Activated T-cell treated with anti-CD3 and anti-CD28 coated beads, Interleukin-2, amount 50 U/mL, for 72 hours (primary cell): ENCODE measurements at places on chromosomes 13 and 19. TPM values are rescaled to one million over a fixed set of nuclear protein-coding genes. Genes with fewer than 3 reads are reported as not detected.
A peak's percentile ranks its signal among the peaks of the same experiment; 100 is the strongest.

DNA sequence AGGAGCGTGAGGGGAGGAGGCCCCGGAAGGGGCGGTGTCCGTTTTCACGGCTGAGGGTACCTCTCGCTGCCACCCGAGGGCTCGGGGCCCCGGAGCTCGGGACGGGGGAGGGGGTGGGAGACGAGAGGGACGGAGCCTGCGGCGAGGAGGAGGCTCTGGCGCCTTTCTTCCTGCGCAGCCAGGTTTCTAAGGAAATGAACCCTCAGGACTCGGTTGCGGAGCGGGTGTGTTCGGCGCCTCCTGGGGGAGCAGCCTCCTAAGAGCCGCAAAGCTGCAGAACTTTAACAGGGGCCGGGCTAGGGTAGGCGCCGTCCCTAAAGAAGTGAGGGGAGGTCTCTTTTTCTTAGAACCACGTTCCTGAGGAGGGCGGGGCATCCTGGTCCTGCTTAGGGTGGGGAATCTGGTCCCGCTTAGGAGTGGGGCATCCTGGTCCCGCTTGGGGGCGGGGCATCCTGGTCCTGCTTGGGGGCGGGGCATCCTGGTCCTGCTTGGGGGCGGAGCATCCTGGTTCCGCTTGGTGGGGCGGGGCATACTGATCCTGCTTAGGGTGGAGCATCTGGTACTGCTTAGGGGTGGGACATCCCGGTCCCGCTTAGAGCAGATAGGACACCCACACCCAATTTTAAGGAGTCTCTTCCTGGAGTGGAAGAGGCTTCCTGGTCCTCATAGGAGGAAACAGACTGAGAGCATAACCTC is 6.2 kb downstream of the SYT5 start:
- peak; percentile 71 for DNase-seq
- H3K27ac ChIP-seq: no peak overlapping the region
- peaks cover 17% of the 10 kb centered on the region for H3K4me1 ChIP-seq
- no peaks in the 10 kb centered on the region for H3K36me3 ChIP-seq
- peak overlapping the region; percentile 76 for H3K4me3 ChIP-seq

Gene MIA
- total RNA-seq: 0.97 TPM

DNA sequence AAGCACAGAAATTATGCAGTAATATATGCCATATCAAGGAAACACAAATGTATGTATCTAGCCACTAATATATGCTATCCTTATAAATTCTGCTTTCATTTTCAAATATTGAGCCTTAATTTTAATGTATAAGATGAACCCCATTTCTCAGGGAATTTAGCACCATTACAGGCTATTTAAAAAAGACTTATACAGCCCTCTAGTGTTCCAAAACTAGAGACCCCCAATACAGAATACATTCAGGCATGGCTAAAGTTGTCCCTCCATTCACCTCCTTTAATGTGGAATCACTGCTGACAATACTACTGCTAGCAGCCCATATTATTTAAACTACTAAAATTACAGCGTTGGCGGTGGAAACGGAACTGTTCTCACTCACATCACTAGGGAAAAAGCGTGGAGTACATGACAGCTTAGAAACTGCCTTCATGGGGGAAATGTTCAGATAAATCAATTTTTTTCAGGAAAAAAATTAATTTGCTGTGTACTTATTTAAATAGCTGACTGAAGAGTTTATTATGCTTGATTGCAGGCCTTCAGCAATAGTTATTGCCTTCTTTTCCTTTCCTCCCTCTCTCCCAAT is 541.0 kb downstream of the PCDH9 start:
- no peak overlapping the region for H3K4me3 ChIP-seq
- no peak overlapping the region for H3K27ac ChIP-seq
- DNase-seq: no peak

GRCh38 chr13:29758531-29759114 is 91.8 kb downstream of the UBL3 start:
- H3K27me3 ChIP-seq: no peaks in the 10 kb centered on the region
- peaks cover 18% of the 10 kb centered on the region for H3K4me1 ChIP-seq
- peak; percentile 74 for DNase-seq

GRCh38 chr19:11024259-11024658 is 63.4 kb downstream of the SMARCA4 start:
- H3K4me3 ChIP-seq: no peak overlapping the region
- no peaks in the 10 kb centered on the region for H3K27me3 ChIP-seq
- no peak overlapping the region for H3K27ac ChIP-seq
- H3K36me3 ChIP-seq: no peaks in the 10 kb centered on the region
- DNase-seq: no peak

DNA sequence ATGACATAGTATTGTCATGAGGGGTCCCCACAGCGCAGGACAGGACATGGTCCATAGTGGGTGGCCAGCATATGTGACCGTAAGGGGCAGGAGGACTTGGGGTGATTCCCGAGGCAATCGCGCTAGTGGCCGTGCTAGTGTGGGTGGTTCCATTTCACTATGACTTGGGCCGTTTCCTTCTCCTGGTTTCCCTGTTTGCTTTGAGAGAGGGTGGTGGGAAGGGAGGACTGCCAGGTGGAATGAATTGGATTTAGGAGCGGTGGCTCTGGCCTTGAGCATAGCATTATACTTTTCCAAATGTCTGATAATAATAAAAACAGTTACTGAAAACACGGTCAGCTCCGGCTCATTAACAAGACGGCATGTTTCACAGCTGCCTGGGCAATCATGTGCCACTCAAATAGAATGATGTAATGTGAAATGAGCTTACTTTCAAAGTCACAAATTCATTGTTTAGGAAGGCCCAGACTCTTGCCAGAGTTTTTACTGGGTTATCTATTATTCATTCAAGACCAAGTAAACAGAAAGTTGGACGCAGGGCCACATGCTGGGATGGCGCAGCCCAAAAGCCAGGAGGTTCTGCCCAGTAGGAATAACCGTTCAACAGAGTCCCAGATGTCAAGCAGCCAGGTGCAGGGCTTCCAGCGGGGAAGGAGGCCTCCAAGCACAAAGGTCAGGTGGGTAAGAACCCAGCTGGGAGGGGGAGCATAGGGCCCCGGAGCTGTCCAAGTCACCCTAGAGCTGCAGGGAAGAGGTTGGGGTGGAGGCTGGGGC is 19.6 kb upstream of the SLC15A1 start:
- H3K27ac ChIP-seq: no peak overlapping the region
- H3K4me3 ChIP-seq: no peak overlapping the region
- no peak for DNase-seq
- H3K36me3 ChIP-seq: peaks cover 10% of the 10 kb centered on the region
- H3K4me1 ChIP-seq: no peaks in the 10 kb centered on the region

- DNase-seq: no peak
- H3K36me3 ChIP-seq: peaks cover 4% of the 10 kb centered on the region
- H3K27ac ChIP-seq: peak overlapping the region; percentile 82
These were observed 12.1 kb upstream of the FKRP start for GRCh38 chr19:46733690-46734292.

DNA sequence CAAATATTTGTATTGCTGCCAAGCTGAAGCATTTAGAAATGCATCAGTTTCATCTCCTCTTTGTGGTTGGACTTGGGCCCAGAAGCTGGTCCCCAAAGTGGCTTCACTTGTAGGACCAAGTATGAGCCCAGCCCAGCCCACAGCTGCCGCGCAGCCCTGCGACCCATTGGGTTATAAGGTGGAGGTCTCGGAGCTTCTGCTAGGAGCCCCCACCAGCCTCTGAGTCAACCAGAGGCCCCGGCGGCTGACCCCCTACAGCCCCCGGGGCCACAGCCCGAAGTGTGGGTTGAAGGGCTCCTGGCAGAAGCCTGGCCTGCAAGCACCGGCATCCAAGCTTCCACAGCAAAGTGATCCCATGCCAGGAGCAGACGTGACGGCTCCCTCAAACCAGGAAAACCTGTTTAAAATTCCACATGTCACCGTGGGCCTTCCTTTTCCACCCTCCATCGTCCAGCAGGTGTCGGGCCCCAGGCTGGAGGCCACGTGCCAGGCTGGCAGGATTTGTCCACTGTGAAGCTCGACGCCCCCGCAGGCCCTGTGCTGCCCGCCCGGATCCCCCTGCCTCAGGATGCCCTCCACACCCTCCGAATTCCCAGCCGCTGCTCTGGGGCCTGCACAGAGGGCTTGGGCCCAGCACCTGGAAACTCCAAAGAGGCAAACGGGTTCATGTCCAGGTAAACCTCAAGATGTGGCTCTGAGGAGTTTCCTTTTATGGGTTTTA is 54.7 kb downstream of the C13orf46 start:
- no peak for DNase-seq
- peaks cover 35% of the 10 kb centered on the region for H3K27me3 ChIP-seq
- peaks cover 3% of the 10 kb centered on the region for H3K4me1 ChIP-seq
- H3K4me3 ChIP-seq: no peak overlapping the region
- H3K36me3 ChIP-seq: peaks cover 8% of the 10 kb centered on the region

DNA sequence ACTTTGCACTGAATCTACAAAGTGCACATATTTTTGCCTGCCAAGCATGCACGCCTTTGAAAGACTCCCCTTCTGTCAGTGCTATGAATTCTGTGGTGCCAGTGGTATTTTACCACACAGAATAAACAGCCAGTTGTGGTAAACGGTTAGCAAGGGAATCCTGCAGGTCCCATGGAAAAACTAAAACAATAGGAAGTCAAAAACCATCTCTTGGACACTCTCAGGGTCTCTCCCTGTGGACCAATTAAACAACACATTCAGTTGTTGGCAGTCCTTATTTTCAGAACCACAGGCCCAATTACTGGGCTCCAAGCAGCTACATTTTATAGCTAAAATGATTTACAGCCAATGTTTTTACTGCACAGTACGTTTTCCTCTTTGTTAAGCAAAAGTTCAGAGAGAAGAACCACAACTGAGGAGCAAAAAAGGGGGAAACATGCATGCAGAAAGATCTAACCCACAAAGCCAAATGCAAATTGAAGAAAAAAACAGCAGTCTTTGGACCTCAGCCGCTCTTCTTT is 116.9 kb downstream of the KCTD12 start:
- H3K36me3 ChIP-seq: no peaks in the 10 kb centered on the region
- H3K4me1 ChIP-seq: peaks cover 5% of the 10 kb centered on the region
- H3K27me3 ChIP-seq: no peaks in the 10 kb centered on the region
- no peak overlapping the region for H3K4me3 ChIP-seq

DNA sequence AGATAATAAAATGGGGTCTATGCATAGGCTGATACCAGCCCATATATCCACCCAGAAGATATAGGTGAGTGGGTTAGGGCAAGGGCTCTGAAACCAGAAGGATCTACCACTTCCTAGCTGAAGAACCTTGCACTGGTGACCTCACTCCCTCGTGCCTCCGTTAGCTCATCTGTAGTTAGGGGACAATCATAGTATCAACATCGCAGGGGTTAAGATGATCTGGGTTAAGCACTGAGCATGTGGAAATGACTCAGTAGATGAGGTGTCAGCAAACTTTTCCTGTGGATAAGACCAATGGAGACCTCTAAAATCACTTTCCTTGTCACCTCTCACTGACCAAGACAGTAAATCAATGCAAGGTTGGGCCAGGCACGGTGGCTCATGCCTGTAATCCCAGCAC is 30.5 kb downstream of the TNFSF14 start:
- H3K4me3 ChIP-seq: peak overlapping the region; percentile 2
- H3K27ac ChIP-seq: no peak overlapping the region
- H3K27me3 ChIP-seq: no peaks in the 10 kb centered on the region
- no peaks in the 10 kb centered on the region for H3K36me3 ChIP-seq
- H3K4me1 ChIP-seq: peaks cover 48% of the 10 kb centered on the region
- peak; percentile 64 for DNase-seq

- no peak overlapping the region for H3K27ac ChIP-seq
- H3K4me3 ChIP-seq: no peak overlapping the region
- H3K27me3 ChIP-seq: no peaks in the 10 kb centered on the region
- no peaks in the 10 kb centered on the region for H3K4me1 ChIP-seq
- no peak for DNase-seq
These were observed 1062.5 kb upstream of the PCDH9 start for GRCh38 chr13:68292601-68293000.

DNA sequence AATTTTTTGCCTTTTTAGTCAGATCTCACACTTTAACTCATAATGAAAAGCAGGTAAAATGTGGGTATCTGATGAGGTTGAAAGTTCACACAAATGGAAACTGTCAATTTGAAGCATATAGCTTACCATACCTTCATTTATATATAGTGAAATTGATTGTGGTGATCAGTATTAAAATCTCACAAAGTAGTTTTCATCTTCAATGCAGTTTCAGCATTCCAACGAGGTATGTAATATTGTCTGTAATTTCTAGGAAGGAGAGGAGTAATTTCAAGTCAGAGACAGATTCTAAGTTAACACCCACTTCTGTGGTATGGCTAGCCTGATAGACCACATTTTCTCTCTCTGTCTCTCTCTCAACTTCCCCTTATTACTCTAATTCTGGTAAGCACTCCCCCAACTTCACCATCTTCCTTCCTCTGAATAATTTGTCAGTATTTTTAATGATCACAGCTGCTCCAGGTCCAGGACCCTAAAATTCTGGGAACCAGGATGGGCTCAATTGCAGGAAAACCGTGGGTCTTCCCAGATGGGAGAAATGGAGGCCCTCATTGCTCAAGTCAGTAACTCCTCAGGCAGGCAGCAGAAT is 455.7 kb downstream of the FGF9 start:
- peaks cover 60% of the 10 kb centered on the region for H3K4me1 ChIP-seq
- DNase-seq: no peak
- H3K27me3 ChIP-seq: no peaks in the 10 kb centered on the region
- peaks cover 10% of the 10 kb centered on the region for H3K36me3 ChIP-seq
- H3K4me3 ChIP-seq: peak overlapping the region; percentile 53

- no peak overlapping the region for H3K27ac ChIP-seq
- peaks cover 42% of the 10 kb centered on the region for H3K4me1 ChIP-seq
- no peaks in the 10 kb centered on the region for H3K36me3 ChIP-seq
- peak; percentile 61 for DNase-seq
- no peaks in the 10 kb centered on the region for H3K27me3 ChIP-seq
These were observed 84.3 kb upstream of the UBL3 start for GRCh38 chr13:29934531-29935308.

- H3K27ac ChIP-seq: peak overlapping the region; percentile 75
- H3K4me3 ChIP-seq: peak overlapping the region; percentile 89
- peaks cover 65% of the 10 kb centered on the region for H3K4me1 ChIP-seq
- peaks cover 7% of the 10 kb centered on the region for H3K36me3 ChIP-seq
- H3K27me3 ChIP-seq: peaks cover 37% of the 10 kb centered on the region
These were observed 11.8 kb downstream of the PDE4A start for GRCh38 chr19:10431943-10432735.

- peaks cover 17% of the 10 kb centered on the region for H3K27me3 ChIP-seq
- no peak overlapping the region for H3K27ac ChIP-seq
- no peaks in the 10 kb centered on the region for H3K36me3 ChIP-seq
- no peaks in the 10 kb centered on the region for H3K4me1 ChIP-seq
These were observed 766 bp downstream of the LRRC25 start for GRCh38 chr19:18396471-18397241.

DNA sequence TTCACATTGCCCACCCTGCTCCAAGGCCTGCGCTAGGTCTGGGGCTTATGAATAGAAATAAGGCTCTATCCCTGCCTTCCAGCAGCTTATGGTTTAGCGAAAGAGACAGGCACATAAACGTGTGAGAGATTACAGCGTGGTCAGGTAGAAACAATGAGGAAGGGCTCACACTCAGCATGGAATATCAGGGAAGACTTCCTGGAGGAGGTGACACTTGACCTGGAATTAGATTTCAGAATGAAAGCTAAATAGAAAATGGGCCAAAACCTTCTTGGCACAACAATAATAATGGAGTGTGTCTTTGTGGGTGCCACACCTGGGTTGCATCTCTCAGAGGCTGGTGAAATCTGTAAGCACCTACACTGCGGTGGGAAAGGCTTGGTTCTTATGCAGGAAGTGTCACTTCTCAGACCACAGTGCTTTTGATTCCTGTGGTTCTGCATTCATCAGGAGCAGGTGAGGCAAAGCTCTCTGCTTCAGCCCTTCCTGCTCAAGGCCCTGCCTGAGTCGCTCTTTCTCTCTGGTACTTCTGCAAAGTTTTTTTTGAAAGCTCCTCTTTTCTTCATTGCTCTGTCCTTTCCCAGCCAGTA is 430.3 kb downstream of the ZNF536 start:
- no peak overlapping the region for H3K4me3 ChIP-seq
- no peaks in the 10 kb centered on the region for H3K36me3 ChIP-seq
- H3K4me1 ChIP-seq: no peaks in the 10 kb centered on the region
- H3K27me3 ChIP-seq: peaks cover 7% of the 10 kb centered on the region
